Adipocyte (in vitro differentiated cells): ENCODE measurements at places on chromosomes 11 and 22.

DNA sequence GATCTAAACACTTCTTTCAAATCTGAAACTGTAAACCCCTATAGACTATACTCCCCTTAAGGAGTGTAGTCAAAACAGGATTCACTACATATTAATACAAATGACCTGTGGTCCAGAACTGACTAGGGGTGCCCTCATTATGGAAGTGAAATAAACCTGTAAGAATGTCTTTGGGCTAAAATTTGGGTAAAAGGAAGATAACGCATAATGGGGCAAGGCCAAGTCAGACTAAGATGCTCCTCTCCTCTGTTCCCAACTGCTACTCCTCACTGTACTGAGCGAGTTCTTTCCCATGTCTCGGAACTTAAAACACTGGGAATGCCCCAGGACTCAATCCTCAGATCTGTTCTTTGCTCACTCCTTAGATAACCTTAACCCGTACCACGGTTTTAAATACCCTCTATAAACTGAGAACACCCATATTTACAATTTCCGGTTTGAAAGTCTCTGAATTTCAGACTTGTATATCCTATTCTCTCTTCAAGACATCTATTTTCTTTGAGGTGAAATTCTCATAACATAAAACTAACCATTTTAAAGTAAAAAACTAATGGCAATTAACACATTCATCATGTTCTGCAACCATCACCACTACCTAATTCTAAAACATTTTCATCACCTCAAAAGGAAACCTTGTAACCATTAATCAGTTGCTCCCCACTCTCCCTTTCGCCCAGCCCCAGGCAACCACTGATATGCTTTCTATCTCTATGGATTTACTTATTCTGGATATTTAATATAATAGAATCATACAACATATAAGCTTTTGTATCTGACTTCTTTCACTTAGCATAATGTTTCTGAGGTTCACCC is 4.0 kb downstream of the THAP12 start:
- DNase-seq, result no peak

GRCh38 chr11:35615921-35616900 is 2.0 kb upstream of the FJX1 start:
- peak; percentile 86 for DNase-seq

GRCh38 chr11:94583213-94583865 is 16.2 kb downstream of the PIWIL4 start:
- DNase-seq, result no peak

DNA sequence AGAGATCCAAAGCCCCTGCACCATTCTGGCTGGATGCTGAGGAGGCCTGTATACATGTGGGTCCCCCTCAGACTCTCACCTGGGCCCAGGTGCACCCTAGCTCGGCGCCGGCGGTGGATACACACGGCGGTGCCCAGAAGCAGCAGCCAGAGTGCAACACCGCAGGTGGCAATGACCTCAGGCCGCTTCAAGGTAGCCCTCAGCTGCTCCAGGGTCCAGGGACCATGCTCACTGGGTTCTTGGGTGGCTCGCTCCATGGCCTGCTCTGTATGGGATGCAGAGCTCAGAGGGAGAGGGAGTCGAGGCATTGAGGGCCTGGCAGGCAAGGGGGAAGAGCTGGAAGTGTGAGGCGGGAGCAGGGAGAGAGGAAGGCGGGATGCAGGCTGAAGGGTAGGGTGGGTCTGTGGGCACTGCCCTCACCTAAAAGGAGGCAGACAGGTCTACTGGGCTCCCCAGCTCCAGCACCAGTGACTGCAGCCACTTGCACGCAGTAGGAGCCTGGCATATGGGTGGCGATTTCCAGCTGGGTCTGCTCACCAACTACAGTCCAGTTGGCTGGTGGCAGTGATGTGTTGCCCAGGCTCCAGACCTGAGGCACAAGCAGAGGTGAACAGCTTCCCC is 3.8 kb downstream of the ROBO4 start:
- DNase-seq, result no peak

DNA sequence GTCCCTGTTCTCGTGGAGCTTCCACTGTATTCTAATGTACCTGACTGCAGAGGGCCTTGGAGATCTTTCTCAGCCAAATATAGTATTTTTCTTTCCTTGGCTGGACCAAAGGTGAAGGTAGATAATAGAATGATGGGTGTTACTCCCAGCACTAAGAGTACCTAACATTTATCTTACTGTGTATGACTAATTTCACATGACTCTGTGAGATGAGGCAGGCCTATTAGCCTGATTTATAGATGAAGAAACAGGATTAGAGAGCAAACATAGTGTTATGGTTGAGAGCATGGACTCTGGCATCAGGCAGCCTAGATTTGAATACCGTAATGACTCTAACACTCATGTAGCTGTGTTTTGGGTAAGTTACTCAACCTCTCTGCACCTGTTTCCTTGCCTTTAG is 2.7 kb downstream of the ACO2 start:
- no peak for DNase-seq

DNA sequence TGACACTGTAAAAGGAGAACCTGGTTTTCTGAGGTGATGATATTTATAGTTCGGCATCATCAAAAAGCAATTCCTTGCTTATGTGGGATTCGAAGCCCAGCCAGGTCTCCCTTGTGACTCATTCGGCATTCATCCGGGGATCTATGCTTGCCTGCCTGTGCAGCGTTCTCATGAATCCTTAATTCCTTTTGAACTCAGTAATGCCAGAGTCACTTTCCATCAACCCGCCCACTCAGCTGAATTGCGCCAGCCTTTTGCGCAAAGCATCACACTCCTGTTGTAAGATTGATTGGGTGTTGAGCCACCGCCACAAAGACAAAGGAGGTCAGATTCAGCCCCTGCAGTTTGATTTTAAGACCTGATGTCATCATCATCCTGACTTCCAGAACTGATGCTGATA is 128.6 kb downstream of the SLC17A6 start:
- DNase-seq, result peak; percentile 98

GRCh38 chr11:46766656-46767055 is 47.6 kb downstream of the F2 start:
- no peak for DNase-seq

DNA sequence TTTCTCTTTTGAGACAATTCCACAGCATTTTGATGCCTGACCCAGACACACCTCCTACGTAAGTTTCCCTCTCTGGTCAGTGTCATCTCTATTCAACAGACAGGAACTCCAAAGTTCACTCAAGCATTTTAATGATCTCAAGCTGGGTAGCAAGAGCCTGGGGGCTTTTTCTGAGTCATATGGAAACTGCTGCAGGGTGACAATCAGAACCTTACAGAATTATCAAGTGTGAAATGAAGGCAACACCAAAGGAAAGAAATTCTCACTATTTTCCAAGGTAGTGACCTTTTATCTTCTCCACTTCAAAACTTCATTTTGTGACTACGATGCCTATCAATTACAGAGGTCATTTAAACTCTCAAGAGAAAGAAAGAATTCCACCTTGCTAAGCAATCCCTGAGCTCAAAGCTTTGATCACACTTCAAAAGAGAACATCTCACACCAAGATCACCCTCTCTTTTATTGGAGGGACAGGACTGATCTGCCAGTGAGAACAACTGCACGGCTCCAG is 229.0 kb upstream of the ZC3H12C start:
- peak; percentile 52 for DNase-seq

DNA sequence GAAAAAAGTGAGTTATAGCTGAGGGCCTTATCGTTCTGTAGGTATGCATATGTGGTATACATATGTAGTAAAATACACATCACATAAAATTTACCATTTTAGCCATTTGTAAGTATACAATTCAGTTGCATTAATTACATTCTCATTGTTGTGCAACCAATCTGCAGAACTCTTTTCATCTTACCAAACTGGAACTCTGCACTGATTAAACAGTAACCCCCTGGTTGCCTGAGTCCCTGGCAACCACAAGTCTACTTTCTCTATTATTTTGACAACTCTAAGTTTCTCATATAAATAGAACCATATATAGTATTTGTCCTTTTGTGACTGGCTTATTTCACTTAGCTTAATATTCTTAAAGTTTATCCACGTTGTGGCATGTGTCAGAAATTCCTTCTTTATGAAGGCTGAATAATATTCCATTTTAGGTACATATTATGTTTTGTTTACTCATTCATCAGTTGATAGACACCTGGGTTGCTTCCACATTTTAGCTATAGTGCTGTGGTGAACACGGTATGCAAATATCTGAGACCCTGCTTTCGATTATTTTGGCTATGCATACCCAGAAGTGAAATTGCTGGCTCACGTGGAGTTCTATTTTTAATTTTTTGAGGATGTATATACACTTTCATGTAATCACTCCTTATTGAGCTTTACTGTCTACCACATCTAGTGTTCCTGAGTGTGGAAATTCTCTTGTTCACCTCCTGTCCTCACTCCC is 1.6 kb upstream of the DDX10 start:
- DNase-seq, result no peak

DNA sequence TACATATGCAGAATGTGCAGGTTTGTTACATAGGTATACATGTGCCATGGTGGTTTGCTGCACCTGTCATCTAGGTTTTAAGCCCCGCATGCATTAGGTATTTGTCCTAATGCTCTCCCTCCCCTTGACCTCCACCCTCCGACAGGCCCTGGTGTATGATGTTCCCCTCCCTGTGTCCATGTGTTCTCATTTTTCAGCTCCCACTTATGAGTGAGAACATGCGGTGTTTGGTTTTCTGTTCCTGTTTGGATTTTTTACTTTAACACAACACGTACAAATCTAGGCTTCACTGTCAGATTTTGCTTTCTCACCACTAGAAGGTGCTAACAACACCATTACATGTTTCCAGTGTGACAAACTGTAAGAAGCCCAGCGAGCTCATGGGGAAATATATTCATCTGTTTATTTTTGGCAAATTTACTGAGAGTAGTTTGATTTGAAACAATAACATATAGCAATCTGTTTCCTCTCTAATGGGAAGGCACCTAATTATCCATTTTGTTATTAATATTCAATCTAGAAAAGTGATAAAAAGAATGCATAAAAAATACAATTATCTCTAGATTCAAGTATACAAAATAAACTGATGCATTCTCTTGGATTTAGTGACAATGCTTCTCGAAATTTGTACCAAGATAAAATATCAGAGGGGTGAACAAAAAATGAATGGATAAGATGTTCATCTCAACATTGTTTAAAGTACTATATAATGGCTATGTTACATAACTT is 23.2 kb upstream of the BIRC3 start:
- DNase-seq, result peak; percentile 68

GRCh38 chr11:44681698-44682097 is 45.1 kb upstream of the TSPAN18 start:
- peak; percentile 20 for DNase-seq

GRCh38 chr11:73752903-73753302 is 8.0 kb downstream of the RAB6A start:
- DNase-seq, result no peak
